ENCODE measurements at places on chromosomes 11 and 22.
A peak's percentile ranks its signal among the peaks of the same experiment; 100 is the strongest.

- DNase-seq: no peak
These were observed 28.9 kb upstream of the CARD18 start for GRCh38 chr11:105168457-105168856.

DNA sequence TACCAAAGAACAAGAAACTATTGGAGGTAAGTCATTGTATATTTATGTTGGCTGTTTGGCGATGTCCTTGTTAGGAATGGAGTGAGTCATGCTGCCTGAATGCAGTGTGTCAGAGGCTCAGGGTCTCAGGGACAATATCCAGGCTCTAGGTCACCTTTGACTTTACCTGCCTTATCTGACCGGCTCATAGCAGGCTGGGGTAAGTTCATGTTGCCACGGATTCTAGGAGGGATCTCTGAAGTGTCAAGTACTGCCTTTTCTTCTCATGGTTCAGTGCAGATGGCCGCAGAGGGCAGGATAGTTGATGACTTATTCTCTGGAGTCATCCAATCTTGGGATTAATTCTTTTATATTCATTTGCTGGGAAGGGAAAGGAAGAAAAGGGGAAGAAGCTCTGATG is 53.2 kb downstream of the SPON1 start:
- no peak for DNase-seq

GRCh38 chr11:112298535-112298934 is 37.9 kb upstream of the PLET1 start:
- DNase-seq: no peak

- no peak for DNase-seq
These were observed 8.2 kb downstream of the CFL1 start for GRCh38 chr11:65849771-65850216.

GRCh38 chr11:83721263-83721662 is 435.1 kb upstream of the CCDC90B start:
- no peak for DNase-seq

- DNase-seq: no peak
These were observed 32.9 kb downstream of the SIK2 start for GRCh38 chr11:111634981-111635705.

DNA sequence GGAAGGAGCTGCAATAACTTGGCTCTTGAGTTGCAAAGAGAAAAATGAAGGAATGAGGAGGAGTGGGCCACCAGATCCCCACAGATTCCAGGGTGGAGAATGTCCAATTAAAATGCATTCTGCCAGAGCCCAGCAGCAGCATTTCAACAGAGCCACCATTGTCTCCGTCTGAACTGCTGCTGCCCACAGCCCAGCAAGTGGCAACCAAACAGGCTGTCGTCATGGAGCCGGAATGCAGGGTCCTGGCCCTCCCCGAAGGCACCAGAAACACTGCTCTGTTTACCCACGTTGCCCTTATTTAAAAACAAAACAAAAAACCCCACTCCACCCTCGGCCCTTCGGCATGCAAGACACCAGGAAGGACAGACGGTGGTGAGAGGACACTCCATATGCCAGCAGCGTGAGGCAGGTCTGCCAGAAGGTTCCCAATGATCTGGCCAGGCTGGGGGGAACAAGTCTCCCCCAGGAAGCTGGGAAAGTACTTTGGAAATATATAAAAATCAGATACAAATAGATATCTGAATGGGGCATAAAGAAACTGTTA is 32.5 kb downstream of the PLEKHA7 start:
- no peak for DNase-seq

GRCh38 chr22:32623943-32624342 is 149.3 kb downstream of the FBXO7 start:
- no peak for DNase-seq

- DNase-seq: no peak
These were observed 185.4 kb upstream of the CNTN5 start for GRCh38 chr11:98835335-98835734.

DNA sequence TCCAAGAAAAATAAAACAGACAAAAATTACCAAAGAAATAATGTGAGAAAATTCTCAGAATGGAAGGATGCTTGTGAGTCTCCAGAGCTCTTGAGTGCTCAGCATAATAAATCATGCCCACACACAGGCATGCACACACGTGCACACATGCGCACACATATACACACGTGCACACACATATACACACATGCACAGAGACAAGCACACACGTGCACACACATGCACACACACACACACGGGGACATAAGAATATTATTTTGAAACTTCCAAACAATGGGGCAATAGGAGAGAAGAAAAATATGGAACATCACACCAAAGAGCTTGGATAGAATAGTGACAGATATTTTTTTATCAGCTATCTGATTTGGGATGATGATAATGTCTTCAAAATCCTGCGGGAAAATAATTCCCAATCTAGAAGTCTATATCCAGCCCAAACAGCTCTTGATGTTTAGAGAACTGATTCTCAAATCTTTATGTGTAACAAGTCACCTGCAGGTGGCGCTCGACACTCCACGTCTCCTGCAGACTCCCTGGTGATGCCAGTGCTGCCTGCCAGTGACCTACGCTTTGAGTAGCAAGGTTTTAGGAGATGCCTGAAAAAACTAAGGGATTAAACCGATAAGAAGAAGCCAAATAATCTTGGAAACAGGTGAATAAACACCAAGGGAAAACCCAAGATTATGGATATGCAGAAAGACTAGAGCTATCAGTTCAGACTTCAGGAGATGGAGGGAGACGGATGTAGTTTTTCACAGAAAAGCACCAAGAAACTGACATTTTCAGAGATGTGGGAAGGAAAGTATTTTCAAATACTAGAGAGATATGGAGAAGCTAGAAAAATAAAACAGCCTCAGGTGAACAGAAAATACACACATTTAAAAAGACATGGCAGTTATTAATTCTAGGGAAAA is 743.6 kb downstream of the ETS1 start:
- no peak for DNase-seq

DNA sequence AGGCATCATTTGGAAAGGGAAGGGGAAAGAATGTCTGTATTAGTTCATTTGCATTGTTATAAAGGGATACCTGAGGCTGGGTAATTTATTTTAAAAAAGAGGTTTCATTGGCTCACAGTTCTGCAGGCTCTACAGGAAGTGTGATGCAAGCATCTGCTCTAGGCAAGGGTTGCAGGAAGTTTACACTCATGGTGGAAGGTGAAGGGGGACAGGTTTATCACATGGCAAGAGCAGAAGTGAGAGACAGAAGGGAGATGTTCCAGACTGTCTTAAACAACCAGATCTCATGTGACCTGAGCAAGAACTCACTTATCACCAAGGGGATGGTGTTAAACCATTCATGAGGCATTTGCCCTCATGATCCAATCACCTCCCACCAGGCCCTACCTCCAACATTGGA is 90.6 kb downstream of the CCDC83 start:
- DNase-seq: no peak

- no peak for DNase-seq
These were observed 138.8 kb downstream of the RCN1 start for GRCh38 chr11:32229576-32230240.

DNA sequence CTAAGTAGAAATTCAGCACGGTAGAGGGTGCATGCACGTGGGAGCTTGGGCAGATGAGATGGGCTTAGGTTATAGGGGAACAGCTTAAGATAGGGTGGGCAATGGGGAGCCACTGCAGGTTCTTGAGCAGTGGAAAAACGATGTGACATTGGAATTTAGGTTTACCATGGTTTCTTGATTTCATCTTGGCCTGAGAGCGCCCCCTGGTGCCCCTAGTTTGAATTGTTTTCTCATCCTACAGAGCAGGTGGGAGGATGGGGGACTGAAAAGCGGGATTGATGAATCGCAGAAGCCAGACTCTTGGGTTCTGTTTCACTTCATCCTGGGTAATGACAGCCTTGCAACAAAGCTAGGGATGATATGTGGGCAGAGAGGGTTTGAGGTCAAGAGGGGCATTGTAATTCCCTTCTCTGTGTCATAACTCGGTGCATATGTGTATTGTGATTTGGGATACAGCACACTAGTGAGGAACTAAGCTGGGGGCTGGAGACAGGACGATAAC is 6.7 kb upstream of the MCAM start:
- no peak for DNase-seq

GRCh38 chr22:50523806-50524675 is 1.4 kb downstream of the SCO2 start:
- no peak for DNase-seq

GRCh38 chr22:37669586-37669985 is 5.8 kb upstream of the LGALS1 start:
- no peak for DNase-seq

- DNase-seq: no peak
These were observed 480 bp upstream of the SMARCB1 start for GRCh38 chr22:23786261-23786710.

DNA sequence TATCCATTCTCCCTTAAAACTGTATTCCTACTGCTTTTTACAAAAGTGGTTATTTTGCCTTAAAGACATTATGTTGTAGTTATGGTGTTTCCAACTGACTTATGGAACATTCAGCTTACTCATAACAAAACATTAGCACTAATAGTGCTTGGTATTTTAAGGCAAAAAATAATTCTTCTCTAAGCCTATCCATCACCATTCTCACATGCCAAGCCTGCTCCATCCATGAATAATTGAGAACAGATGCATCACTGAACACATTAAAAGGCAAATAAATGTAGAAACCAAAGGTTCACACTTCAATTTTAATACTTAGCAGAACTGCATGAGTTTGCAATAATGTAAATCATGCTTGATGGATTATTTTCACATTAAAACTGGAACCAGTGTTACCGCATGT is 42.3 kb upstream of the DDI1 start:
- DNase-seq: no peak

DNA sequence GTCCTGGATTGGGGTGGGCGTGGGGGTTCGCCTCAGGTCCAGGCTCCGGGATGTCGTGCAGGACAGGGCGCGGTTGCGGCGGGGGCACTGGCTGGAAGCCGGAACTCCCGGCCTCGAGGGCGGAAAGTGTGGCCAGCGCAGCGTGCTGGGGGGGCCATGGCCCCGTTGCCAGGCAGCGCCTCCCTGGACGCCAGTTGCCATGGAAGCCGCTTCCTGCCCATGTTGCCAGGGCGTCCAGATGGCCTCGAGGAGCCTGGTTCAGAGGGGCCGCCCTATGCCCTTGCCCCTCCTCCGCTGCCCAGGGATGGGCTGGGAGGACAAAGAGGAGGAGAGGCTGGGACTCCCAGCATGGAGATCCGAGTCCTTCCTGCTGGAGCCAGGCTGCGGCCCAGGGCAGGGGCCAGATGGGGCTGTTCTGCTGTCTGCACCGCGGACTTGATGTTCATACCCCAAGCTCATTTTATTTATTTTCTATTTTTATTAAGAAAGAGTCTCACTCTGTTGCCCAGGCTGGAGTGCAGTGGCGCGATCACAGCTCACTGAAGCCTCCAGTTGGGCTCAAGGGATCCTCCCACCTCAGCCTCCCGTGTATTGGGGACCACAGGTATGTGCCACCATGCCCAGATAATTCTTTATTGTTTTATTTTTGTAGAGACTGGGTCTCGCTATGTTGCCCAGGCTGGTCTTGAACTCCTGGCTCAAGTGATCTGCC is 4.6 kb upstream of the CCDC188 start:
- no peak for DNase-seq

GRCh38 chr11:87173185-87174039 is 135.7 kb downstream of the TMEM135 start:
- no peak for DNase-seq

DNA sequence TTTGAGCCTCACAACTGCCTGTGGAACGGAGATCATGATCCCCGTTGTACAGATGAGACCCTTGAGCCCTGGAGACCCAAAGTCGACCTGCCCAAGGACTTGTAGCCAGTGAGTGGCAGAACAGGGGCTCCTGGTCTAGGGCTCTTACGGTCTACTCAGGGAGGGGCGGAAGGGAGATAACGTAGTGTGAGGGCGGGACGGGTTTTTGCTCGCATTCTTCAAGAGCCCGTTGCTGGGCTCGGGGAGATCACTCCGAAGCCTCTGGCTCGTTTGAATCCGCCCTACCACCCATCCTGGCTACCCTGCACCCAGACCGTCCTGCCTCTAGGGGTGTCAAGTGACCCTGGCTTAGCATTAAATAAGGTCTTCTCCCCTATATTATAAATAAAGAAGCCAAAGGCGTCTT is 639 bp downstream of the CRY2 start:
- peak; percentile 20 for DNase-seq

DNA sequence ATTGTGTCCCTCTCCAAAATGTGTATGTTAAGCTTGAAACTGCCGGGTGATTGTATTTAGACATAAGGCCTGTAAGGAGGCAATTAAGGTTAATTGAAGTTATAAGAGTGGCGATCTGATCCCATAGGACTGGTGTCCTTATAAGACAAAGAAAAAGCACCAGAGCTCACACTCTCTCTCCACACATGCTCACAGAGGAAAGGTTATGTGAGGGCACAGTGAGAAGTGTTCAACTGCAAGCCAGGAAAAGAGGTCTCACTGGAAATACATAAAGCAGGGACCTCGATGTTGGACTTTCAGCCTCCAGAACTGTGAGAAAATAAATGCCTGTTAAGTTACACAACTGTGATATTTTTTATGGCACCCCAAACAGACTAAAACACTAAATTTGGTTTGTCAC is 1233.8 kb upstream of the CNTN5 start:
- DNase-seq: no peak

- DNase-seq: peak; percentile 71
These were observed at the start of gene SLC25A1 for GRCh38 chr22:19178657-19179496. Gene SLC25A1 (minus strand): TSS chr22:19178736. CDS start chr22:19178673, 63 bp downstream.

DNA sequence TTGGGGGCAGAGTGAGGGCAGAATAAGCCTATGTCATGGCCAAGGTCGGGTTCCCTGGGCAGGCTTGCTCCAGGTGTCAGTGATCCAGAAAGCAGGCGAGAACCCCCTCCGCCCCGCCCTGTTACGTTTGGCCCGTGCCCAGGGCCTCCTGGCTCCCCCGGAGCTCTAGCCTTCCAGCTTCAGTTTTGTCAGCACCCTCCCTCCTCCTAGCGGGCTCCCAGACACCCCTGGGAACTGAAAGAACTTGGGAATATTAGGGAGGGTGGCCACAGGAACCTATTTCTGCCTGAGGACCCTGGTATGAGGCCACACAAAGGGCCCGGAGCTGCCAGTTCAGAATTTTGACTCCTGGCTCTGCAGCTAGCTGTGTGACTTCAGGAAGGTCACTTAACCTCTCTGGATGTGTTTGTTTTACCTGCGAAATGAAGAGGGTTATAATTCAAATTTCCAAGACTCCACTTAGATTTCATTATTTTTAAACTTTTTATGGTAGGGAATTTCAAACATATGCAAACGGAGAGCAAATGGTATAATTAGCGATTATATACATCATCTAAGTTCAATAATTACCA is 1.2 kb downstream of the TUBA8 start:
- no peak for DNase-seq

DNA sequence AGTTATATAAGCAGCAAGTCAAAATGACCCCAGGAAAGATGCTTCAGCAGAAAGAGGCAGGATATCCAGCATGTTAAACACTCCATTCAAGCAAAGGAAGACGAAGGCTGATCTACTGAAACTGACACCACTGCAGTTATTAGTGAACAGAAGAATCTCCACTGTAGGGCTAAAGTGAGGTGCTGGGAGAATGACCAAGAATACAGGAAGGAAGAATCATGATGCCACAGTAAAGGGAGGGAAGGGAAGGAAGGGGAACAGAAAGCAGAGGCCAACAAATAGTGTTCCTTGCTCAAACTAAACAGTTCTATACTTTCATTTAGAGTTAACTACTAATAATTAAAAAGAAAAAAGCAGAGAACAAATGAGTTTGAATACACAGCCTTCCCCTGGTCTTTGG is 92.5 kb downstream of the SIK3 start:
- DNase-seq: no peak

GRCh38 chr11:134363161-134363560 is 31.4 kb downstream of the GLB1L2 start:
- DNase-seq: no peak

GRCh38 chr11:72598466-72598865 is 75.8 kb downstream of the PDE2A start:
- DNase-seq: no peak

GRCh38 chr11:100105255-100105981 is 581.7 kb upstream of the ARHGAP42 start:
- DNase-seq: no peak

All from T-helper 1 cell (primary cell).